ENCODE measurements at places on chromosomes 2 and 18.
A peak's percentile ranks its signal among the peaks of the same experiment; 100 is the strongest.

GRCh38 chr2:174516501-174517378 lies 29.9 kb upstream of the GPR155 start:
- no peak for DNase-seq

- DNase-seq, result no peak
Observed at GRCh38 chr18:25435149-25435782, 83.3 kb upstream of the ZNF521 start.

GRCh38 chr18:11392292-11392691 lies 217.1 kb upstream of the SLC35G4 start:
- no peak for DNase-seq

GRCh38 chr2:28487258-28487657 lies 8.6 kb upstream of the PLB1 start:
- no peak for DNase-seq

- no peak for DNase-seq
Observed at GRCh38 chr2:69589973-69590652, 53.4 kb downstream of the AAK1 start.

DNA sequence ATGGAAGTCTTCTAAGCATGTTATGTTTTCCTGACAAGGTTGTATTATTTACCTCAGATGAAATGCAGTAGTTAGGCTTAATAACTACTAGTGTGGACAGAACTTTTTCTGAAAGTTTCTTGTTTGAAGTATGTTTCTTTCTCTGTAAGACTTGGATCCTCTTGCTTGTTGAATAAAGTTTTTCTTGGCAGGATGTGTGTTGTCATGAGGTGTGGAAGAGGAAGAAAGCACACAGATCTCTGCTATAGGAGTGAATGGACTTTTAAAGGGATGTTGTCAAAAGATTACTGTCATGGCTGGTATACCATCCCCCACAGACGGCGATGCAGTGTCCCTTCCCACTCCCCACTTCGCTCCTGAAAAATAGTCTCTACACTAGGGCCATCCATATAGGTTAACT lies 2.6 kb downstream of the CAB39 start:
- DNase-seq, result no peak

- no peak for DNase-seq
Observed at GRCh38 chr18:77132369-77133050, at the start of gene MBP. TSS of gene MBP (minus strand) at chr18:77132783. CDS start at chr18:77105261, 27,522 bp downstream.

- DNase-seq, result no peak
Observed at GRCh38 chr2:212259226-212259625, 279.4 kb downstream of the ERBB4 start.

DNA sequence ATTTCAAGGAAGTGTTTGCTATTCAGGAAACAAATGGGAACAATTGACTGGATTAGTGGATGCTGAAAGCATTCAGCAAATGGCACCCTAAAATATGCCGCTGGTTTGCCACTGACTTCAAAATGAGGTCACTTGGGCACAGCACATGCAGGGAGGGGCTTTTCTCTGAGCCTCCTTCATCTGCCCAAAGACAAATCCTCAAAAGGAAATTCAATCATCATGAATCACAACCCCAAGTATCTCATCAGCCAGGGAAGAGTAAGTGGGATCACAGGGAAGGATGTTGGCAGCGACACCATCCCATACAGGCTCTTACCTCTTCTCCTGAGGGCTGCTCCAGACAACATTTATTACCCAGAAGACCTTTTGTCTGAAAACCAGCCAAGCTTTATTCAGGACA lies 14.4 kb upstream of the SP140L start:
- no peak for DNase-seq

DNA sequence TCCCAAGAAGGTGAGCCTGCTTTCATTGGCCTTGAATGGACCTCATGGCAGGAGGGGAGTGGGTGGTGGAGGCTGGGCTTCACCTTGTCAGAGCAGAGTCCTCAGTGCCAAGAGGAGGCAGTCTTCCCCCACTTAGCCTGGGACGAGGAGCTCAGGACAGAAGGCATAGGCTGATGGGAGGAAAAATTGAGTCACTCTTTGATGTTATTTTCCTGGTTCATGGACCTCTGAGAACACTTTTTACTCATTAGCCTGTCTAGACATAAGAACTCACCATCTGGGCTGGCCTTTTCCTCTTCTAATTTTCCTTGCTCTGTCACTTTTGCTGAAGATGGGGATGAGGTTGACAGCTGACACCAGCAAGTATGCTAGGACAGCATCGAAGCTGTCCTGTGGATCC lies 225.7 kb upstream of the TNP1 start:
- no peak for DNase-seq

DNA sequence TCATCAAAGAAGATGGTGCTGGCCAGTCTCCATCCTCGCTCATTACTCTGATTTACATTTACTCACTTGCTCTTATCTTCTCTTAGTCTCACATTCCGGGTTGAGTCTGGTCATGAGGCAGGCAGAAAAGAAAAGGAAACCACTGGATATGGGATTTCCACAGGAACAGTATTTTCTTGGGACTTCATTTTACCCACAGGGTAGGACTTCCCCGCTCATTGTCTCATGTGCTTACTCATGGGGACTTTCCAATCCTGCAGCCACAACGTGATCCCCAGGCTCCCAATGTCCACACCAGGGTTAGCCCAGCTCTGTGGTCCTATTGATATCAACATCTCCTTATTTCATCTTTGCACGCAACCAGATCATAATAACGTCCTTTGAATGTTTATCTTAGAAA lies 373.8 kb downstream of the TMEM182 start:
- DNase-seq, result no peak

- no peak for DNase-seq
Observed at GRCh38 chr18:4230450-4231168, 224.5 kb downstream of the DLGAP1 start.

GRCh38 chr2:217058791-217059755 lies 199.2 kb upstream of the TNP1 start:
- no peak for DNase-seq

- no peak for DNase-seq
Observed at GRCh38 chr2:178844269-178844668, 37.0 kb upstream of the TTN start.

DNA sequence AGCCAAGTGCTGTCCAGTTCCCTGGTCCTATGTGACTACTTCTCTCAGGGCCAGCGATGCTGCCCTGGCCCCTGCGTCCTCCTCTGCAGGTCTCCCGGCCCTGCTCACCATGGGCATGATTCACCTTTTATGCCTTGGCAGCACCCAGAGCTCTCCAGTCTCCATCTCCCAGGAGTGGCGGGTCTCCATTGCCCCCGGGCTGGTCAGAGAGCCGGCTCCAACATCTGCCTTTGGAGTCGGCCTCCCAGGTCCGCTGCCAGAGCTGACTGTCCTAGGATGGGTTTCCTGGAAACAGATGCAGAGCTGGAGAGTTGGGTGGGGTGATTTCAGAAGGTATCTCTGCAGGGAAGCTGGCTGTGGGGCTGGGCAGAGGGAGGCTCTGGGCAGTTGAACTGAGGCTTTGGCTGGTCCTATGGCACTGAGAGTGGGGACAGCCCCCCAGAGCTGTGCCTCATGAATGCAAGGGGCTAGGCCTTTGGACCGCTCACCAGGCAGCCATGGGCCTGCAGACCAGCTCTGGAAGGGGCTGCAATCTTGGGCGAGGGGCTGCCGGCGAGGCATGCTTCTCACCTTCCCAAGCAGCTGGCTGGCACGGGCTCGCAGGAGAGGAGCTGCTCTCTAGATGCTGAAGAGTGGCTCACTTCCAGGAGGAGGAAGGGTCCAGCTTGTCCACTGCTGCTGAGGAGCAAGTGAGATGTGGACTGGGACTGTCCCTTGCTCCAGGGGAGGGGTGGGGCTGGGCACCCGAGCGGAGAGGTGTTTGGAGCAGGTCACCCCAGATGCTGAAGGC lies 59.8 kb upstream of the HS6ST1 start:
- no peak for DNase-seq

GRCh38 chr2:233679196-233679595 lies 2.5 kb upstream of the UGT1A7 start:
- DNase-seq, result no peak

DNA sequence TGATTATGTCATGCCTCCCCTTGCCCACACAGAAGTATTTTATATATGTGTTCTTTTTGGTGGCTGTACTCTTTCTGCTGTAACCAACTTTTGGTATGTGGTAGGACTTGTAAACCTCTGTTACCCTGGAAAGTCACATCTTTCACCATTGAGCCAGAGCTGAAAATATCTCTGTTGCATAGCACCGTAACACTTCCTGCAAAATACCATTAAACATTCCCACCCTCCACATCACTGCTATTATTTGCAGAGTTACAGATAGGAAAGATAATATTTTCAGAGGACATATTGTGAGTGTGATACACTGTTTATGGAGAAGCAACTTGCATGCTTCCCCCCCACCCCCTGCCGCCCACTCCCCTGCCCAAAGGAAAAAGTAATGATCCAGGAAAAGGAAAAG lies 44.8 kb downstream of the CAB39 start:
- DNase-seq, result no peak

- peak; percentile 10 for DNase-seq
Observed at GRCh38 chr18:7566567-7567473, at the start of gene PTPRM. TSS of gene PTPRM (plus strand) at chr18:7567316. CDS start at chr18:7567819, 503 bp downstream.

DNA sequence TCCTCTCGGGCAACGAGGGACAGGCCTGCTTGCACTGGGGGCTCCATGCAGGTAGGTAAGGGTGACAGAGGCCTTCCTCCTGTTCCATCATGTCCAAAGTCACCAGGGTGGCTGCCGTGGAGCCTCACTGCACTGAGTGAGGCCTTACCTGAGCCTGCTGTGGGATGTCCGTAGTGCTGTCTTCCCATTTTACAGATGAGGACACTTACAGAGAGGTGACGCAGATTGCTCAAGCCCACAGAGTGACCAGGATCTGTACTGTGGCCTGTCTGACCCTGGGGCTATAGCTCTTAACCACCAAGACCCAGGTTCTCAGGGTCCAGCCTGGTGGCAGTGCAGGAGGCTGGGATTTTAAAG lies 5.4 kb downstream of the ATOH8 start:
- DNase-seq, result no peak

GRCh38 chr2:162890690-162891311 lies 52.2 kb upstream of the KCNH7 start:
- DNase-seq, result no peak

DNA sequence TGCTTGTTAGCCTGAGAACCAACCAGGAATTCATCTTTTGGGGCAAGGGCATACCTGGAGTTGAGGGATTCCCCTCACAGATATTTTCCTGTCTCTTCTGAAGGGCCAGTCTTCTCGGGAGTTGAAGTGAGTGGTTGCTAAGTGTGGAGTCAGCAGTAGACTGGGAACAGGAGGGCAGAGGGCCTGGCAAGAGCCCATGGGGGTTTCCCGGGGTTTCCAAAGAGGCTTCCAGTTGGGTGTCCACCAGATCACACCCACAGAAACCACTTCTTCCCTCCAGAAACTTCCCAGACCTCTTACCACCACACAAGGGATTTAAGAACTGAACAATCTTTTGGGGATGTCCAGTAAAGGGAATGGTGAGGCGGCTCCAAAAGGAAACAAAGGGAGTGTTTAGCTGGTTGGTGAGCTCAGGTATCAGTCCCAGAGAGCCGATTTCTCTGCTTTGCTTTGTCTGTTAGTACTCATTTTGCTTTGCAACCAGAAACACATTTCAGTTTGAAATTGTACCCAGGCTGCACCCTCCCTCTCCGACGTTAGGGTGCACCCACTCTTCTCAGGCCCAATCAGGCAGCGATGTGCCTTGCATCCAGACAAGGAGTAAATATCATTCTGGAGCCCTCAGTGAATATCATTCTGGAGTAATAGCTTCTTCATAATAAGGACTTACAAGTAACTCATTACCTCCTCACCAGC lies 47.5 kb upstream of the SPATS2L start:
- DNase-seq, result no peak

DNA sequence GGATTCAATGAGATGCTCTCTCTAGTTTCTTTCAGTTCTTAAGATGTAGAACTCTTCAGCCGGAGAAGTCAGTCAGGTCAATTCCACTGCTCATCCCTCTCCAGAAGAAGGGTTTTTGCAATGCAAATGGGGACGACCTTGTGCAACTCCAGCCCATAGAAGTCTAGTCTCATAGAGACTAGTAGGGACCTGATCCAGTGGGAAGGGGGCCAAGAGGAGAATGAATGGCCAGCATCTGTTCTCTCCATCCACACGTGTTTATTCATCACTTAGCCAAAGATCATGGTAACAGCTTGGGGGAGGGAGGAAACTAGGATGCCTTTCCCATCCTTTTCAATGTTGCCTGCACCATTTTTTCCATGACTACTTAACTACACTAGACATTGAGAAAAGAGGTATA lies 120.2 kb downstream of the LAMA3 start:
- DNase-seq, result no peak

GRCh38 chr2:23541503-23542229 lies 156.7 kb downstream of the KLHL29 start:
- no peak for DNase-seq

DNA sequence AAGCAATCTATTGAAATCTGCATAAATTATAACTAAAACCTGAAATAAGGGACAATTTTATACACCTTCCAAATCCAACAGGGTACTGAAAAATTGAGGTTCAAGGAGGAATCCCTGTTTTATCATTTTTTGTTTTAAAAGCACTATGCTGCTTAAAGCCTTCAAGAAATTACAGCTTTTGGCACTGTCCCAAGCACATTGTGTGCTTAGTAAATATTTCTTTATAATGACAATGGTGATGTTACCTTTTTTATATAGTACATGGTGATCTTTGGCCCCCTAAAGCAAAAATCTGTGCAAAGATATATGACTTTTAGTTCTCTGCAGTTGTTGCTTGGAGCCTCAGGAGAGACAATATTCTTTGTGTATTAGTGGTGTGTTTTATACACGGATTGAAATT lies 71.6 kb upstream of the EFEMP1 start:
- DNase-seq, result no peak

DNA sequence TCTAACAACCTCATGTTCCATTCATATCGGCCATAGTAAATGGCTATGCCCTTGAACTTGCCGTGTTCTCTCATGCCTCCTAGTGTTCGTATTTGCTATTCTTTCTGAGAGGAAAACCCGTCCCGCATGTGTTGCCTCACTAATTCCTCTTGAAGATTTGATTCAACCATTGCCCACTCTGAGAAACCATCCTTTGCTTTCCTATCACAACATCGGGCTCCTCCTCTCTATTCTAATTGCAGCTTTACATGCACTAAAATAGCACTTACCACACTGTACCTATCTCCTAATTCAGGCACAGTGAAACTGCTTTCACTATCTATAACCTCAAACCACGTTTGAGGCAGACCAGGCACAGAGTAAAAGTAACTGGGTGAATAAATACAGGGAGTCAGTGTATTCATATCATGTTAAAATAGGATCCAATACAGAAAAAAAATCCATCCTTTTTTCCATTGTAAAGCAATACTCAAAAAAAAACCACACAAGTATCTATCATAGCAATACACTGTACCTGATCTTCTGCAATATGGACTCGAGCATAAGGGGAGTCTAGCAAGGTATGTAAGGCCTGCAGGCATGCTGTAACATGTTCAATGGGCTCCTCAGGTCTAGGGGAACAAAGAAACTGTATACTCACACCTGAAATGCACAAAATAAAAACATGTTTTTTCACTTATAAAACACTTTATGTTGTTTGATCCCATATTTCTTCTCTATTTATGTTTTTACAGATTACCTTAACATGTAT lies 39.0 kb upstream of the STRN start:
- DNase-seq, result no peak

DNA sequence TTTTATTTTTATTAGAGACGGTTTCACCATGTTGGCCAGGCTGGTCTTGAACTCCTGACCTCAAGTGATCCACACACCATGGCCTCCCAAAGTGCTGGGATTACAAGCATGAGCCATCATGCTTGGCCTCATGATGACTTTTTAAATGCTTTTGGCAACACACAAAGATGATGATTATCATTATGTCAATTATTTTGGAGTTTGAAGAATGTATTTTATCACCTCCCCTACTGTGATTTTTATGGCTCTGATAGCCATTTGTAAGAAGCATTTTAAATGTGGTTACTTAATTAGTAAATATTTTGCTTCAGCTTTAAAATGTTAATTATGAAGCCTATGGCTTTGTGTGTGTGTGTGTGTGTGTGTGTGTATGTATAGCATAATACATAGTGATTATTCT lies 45.1 kb upstream of the RAB27B start:
- DNase-seq, result no peak

All from memory B cell (primary cell).